Ureter (tissue), 1 donor: ENCODE measurements at places on chromosomes 7 and 10. TPM values are rescaled to one million over a fixed set of nuclear protein-coding genes. Genes with fewer than 3 reads are reported as not detected.

GRCh38 chr7:149093228-149093627 lies 2.7 kb upstream of the ZNF786 start:
- DNase-seq = no peak

DNA sequence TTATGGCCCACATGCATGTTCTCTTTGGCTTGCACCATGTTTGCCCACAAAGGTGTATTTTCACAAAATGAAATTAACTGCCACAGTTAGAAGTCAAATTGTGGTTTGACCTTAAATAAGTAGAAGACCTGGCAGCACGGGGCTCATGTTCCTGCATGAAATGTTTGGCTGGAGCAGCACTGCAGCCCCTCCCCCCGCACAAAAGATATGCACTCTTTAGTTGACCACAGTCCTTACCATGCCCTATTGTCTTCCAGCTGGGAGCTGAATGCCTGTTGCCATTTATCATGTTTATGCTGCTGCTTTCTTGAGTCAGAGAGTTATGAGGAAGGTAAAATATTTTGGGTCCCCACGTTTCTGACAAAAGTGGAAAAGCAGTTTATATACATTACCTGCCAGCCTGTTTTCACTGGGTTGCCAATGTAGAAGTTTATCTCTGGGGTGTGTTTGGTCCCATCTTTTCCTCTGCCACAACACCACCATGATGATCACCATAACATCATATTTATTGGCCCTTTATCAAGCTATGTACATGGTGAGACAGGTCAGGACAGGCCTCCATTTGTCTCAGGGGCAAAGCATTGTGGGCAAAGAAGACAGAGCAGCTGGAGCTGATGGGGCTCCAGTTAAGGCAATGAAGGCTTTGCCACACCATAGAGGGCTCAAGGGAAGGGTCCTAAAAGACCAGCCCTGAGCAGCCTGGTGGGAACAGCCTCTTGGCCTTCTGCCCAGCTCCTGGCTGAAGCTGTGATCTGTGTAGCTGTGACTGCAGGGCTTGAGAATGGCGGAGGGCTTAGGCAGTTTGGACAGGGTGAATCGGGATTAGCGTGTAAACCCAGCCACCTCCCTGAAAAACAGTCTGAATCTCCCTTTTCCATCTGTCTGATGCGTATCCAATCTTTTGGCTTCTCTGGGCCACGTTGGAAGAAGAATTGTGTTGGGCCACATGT lies 5.4 kb downstream of the PRF1 start:
- no peak for DNase-seq

DNA sequence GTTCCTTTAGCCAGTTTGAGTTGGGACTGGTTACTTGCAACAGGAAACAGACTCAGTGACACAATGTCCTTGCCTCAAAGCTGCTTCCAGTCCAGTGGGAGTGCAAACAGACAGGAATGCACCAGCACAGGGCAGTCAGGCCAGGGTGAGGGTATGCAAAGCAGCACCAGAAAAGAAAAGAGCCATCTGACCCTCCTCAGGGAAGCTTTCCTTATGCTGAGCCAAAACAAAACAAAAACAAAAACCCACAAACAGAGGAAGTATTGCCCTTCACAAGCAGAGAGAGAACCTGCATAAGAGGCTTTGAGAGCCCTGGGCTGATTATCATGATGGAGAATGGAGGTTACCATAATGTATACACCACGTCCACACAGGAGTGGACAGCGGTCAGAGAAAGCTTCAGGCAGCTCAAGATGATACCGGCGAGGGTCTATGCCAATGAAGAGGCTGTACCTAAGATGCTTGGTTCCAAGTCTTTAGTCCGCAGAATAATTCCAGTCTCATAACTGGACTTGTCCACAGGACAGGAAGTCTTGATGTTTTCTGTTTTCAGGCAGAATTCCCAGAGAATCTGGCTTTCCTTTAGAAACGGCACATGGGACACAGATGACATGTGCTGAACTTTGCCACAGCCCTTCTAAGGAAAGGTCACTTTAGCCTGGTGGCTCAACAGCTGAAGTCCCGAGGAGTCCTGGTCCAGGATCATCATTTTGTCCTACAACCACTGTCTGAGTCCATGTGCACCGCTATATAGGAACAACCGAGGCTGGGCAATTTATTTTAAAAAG lies 263.3 kb downstream of the TNS3 start:
- DNase-seq = no peak

- DNase-seq = no peak
Measured at GRCh38 chr7:127752829-127753228, 100.8 kb downstream of the SND1 start.

- DNase-seq = no peak
Measured at GRCh38 chr10:52677086-52677485, 95.5 kb downstream of the MBL2 start.

OR6B1 gene
- not detected for total RNA-seq

UCMA gene
- total RNA-seq = not detected

ACSM6 gene
- 1.8 TPM for total RNA-seq

ZPBP gene
- total RNA-seq = 1.2 TPM

GPNMB gene
- total RNA-seq = 93.6 TPM

SMC3 gene
- 30.2 TPM for total RNA-seq
